ENCODE measurements at places on chromosomes 3 and 15.
A peak's percentile ranks its signal among the peaks of the same experiment; 100 is the strongest.

DNA sequence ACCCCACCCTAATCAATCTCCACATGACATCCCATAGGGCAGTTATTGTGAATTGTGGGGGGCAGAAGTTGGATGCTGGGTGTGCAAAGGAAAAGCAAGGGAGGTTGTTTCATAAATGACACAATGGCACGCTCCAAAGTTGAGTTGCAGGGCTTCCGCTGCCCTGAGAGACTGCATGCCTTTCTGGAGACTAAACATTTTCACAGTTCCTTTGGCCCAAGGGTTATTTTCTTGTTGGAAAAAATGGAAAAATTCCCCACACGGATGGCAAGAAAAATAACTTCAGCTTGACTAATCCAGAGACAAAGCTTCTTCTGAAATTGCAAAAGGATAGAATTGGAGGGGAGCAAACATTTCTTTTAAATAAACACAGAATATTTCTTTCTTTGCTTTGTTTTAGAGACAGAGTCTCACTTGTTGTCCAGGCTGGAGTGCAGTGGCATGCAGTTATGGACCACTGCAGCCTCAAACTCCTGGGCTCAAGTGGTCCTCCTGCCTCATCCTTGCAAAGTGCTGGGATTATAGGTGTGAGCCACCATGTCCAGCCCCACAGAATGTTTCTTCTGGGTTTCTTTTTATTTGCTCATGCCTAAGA, 19.1 kb upstream of the TPM1 start:
- no peak for DNase-seq

- DNase-seq = no peak
Observed at GRCh38 chr3:187264021-187264420, 27.5 kb downstream of the MASP1 start.

DNA sequence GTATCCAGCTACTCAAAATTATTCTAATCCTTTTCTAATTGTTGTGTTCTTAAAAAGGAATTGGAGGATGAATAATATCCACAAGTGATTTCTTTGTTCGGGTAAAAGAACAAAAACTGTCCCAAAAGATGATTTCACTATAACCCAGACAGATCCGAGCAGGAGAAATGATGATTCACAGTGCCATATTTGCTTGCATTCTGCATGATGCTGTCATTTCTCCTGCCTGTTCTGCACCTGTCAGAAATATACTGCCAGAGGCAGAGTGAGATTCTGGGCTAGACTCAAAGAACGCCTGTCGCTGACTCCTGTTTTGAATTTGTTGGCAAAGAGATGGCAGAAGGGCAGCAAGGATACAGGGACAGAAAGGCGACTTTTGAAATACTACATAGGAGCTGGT, 34.7 kb upstream of the SLC24A5 start:
- no peak for DNase-seq

GRCh38 chr15:66161575-66162118, 91.9 kb downstream of the MEGF11 start:
- DNase-seq = no peak

DNA sequence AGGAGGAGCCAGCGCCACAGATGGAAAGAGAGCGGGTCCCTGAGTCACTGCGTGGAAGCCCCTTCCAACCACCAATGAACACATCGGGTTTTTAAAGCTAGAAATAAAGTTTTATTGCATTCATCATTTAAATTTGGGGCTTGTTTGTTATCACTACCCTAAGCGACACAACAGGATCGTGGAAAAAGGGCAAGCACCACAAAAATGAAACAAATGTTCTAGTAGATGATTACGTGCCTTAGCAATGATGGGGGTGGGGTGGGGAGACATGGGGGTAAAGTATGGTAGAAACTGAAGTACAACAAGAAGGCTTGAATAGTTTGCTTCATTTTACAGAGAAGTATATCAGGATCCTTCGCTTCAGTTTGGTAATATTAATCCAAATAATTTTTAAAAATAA, 221.6 kb upstream of the ATP10A start:
- DNase-seq = no peak

DNA sequence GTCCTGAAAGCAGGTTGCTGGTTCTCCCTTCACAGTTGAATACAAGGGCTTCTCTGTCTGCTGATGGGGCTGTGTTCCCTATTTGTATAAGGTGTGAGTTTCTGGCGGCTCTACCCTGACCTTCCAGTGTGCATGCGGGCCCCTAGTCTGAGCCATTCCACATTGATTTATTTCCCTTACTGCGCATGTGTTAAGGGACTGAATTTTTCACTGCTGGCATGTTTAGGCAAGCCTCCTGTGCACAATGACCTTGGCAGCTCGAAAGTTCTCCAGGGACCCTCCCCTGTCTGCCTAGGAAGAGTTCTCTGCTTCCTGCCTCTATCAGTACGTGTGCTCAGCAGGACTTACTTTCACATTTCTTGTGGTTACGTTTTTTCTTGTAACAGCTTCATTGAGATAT, 11.4 kb downstream of the TRAK1 start:
- DNase-seq = no peak

GRCh38 chr3:27557411-27557810, 73.2 kb upstream of the SLC4A7 start:
- DNase-seq = no peak

GRCh38 chr3:127834771-127835170, 12.5 kb upstream of the MGLL start:
- DNase-seq = no peak

DNA sequence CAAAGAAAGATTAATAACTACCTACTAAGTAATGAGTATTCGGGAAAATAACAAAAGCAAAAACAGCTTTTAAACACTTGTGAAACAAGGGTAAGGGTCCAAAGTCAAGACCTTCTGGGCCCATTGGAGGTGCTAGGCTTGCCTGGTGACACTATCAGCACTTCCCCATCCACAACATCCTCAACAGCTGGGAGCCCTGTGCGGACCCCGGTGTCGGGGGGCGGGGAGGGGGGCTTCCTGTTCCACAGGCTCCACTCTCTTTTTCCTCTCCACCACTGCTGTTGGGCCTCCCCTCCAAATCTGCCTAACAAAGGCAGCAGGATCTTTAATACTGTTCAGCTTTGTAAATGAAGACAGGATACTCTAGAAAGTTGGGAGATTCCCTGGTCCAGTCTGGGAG, 21.6 kb downstream of the NGRN start:
- DNase-seq = no peak

GRCh38 chr3:37762286-37762685, 99.4 kb upstream of the CTDSPL start:
- no peak for DNase-seq

DNA sequence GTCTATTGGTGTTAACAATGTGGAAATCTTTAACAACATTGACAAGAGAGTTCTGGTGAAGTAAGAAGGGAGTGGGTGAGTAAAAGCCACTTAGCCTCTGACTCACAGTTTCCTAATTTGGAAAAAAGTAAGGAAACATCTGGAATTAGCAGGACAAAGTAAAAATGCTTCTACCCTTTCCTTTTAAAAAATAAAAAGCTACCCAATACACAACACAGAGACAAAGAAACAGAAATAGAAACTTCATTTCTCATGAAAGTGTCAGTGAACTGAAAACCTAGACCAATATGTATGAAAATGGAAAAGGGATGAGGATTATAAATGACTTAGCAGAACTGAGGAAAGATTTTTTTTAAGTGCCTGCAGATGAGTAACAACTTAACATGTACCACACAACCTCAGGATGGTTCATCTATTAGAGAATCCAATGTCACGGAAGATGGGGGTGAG, 65.4 kb downstream of the SSR3 start:
- DNase-seq = peak; percentile 25

DNA sequence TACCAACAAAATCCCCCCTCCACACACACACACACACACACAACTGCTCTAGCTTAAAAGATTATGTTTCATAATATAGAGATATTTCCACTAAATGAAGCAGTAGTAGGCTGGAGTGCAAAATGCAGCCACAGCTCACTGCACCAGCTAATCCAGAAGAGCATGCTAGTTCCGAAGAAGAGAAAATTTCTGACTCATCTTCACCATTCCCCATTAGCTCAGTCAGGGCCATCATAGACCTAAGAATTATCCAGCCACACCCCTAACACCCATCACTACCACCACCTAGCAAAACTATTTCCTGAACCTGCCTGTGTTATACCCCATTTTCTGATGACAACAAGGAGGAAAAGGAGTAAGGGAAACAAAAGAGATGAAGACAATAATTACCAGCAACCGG, 67.1 kb upstream of the UBE2E2 start:
- DNase-seq = no peak

GRCh38 chr3:182440101-182440500, 353.2 kb upstream of the ATP11B start:
- no peak for DNase-seq

- DNase-seq = no peak
Observed at GRCh38 chr3:197555281-197556261, at the start of gene BDH1. Gene BDH1, minus strand, starts transcription at chr3:197555968. Its CDS starts 9,525 bp downstream, at chr3:197546443.

DNA sequence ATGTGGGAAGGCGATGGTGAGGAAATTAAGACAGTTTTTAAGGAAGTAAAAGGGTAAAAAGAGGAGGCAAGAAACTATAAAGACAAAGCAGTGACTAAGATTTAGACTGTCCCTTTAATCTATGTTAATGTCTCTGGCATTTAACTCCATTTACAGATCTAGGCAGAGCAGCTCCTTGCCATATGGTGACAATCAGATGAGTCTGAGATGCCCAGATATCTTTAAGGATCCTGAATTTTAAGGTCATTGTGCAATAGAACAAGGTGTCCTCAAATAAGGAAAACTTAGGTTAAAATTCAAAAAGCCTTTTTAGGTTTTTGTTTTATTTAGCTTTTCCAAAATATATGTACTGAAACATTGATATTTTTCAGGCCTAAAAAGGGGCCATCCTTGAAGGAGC, 24.1 kb downstream of the RASGRP1 start:
- no peak for DNase-seq

- no peak for DNase-seq
Observed at GRCh38 chr3:81406318-81406717, 355.1 kb downstream of the GBE1 start.

GRCh38 chr3:124116906-124117305, 125.0 kb upstream of the ROPN1 start:
- no peak for DNase-seq

DNA sequence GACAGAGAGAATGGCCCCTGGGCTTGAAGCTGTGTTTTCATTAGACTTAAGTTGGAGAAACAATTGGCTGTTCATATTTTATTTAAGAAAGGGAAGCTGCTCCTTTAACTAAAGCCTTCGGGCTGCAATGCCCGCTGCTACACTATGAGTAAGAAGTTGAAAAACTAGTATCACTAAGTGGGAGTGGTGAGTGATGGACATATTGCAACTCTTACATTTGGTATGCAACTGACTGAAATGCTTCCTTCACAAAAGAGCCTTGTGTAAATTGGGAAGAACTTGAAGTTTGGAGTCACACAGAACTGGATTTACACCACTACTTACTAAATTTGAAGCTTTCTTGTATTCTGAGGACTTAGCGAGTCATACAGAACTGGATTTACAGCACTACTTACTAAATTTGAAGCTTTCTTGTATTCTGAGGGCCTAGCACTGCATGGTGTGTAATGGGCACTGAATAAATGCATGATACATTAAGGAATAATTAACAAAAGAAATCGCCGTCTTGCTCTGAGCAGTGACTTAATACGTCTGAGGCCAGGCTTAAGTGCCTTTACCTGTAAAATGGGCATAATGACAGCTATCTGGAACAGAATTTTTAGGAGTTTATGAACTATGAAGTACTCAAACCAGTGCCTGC, 149.5 kb downstream of the RYR3 start:
- DNase-seq = no peak

DNA sequence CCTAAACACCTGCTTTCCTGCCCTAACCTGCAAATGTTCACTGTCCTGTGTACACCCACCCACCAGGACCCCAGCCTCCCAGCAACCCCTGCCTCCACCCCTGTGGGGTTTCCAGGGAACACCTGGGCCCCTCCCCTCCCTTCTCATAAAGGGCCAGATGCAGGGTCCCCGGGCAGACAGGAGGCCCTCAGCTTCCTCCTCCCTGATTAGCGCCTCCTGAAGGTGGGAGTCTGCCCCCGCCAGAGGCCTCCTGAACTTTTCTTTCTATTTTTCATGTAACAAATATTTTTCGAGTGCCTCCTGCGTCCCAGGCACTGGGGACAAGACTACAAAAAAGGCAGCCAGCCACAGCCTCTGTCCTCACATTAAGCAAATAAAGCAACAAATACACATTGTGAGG, 135.4 kb upstream of the LINGO1 start:
- no peak for DNase-seq

- no peak for DNase-seq
Observed at GRCh38 chr3:120304616-120305015, 19.6 kb upstream of the GPR156 start.

DNA sequence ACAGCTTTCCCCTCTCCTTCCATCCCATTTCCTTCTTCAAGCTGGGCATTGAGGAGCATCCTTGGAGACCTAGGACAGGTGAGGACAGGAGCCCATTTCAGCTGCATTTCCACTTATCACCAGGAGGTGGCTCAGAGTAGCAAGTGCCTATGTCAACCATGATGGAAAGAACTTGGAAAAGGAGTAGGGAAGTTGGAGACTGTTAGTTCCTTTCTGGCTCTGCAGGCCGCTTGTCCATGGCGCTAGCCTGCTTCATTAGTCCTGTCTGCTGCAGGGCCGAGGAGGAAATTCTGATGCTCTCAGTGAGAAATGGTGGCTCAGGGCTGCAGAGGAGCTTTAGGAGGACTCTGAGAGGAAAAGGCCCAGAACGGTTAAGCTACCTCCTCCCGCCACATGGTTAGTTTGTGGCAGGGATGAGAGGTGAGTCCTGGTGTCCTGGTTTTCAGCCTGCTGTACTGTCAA, 7.0 kb upstream of the CD276 start:
- DNase-seq = peak; percentile 69

DNA sequence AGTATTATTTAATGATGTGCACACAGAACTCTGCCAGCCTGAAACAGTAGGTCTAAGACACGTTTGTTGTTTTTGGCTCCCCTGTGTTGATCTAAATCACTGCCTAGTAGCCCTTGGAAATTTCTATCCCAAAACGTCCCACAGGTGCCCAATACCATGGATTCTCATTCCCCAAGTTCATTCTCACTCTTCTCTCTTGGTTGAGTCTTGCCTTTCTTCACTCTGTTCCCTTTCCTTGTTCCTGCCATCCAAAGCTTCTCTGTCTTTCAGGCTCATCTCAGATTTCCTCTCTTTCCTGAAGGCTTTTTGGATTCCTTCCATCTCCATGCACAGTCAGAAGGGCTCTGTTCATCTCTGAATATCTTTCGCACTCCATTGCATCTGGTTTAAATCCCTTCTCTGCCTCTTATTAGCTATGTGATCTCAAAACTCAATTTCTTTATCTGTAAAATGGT, 54.2 kb downstream of the PPARG start:
- no peak for DNase-seq

DNA sequence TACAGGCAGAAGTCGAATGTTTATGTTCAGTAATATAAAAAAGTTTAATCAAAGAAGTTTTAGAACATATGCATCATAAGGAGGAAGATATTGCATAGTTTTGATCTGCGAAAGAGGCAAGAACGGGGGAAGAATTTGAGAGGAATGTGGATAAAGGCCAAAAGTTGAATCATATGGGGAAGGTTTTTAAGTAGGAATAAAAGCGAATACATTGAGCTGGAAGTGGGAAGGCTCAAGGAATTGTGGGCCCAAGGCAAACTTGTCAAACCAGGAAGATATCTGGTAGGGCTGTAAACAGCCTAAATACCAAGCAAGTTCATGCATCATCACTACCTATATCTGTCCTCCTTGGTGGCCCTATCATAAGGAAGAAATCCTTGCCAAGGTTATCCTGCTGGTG, 186.9 kb downstream of the MAGI1 start:
- DNase-seq = no peak

Data from inflammatory macrophage treated with lipopolysaccharide for 4 hours (primary cell).